ENCODE measurements at places on chromosomes 11 and 22.

DNA sequence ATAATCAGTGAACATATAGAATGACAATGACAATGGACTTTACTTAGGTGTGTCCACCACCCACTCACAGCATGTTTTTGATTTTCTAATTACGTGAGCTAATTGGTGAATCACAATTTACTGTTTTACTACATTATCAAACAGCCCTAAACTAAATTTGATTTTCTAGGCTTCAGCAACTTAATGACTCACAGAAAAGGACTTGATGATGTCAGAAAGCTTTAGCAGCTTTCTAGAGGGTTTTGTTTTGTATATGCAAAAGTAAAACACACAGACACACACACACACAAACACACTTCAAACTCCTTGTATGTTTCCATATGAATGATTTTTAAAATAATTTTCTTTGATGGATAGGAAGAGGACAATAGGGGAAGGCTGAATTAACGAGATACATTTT is 878.6 kb upstream of the CCDC90B start:
- no peak for DNase-seq

- no peak for DNase-seq
Observed at GRCh38 chr11:85725510-85726258, 39.7 kb upstream of the CCDC89 start.

- DNase-seq = no peak
Observed at GRCh38 chr22:20987375-20987774, 5.3 kb downstream of the LZTR1 start.

- no peak for DNase-seq
Observed at GRCh38 chr11:47711816-47712215, 3.4 kb downstream of the AGBL2 start.

GRCh38 chr11:1935156-1936071 is 11.7 kb upstream of the MRPL23 start:
- no peak for DNase-seq

- DNase-seq = no peak
Observed at GRCh38 chr11:108511851-108512474, 13.8 kb upstream of the POGLUT3 start.

GRCh38 chr11:21963013-21963412 is 229.9 kb upstream of the ANO5 start:
- no peak for DNase-seq

GRCh38 chr11:12119502-12119901 is 9.1 kb downstream of the MICAL2 start:
- no peak for DNase-seq

DNA sequence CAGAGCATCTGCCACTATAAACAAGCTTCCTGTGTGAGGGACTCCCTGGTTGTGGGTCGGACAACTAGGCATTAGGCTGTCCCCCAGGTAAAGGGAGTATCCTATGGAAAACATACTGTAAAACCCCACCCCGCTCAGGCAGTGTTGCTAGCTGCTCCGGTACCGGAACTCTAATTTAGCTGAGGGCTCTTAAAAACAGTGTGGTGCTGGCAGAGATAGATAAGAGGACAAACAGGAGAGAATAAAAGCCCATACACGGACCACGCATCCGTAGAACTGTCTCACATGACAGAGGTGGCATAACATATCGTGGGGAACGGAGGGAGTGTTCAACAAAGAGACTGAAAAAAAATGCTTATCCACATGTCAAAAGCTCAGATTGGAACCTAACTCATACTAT is 3.4 kb upstream of the MOGAT2 start:
- DNase-seq = no peak

All from activated T-cell treated with anti-CD3 and anti-CD28 coated beads for 24 hours (primary cell).